ENCODE measurements at places on chromosomes 13 and 19.

GRCh38 chr13:50072676-50073075 lies 57.4 kb downstream of the KCNRG start:
- DNase-seq: no peak

DNA sequence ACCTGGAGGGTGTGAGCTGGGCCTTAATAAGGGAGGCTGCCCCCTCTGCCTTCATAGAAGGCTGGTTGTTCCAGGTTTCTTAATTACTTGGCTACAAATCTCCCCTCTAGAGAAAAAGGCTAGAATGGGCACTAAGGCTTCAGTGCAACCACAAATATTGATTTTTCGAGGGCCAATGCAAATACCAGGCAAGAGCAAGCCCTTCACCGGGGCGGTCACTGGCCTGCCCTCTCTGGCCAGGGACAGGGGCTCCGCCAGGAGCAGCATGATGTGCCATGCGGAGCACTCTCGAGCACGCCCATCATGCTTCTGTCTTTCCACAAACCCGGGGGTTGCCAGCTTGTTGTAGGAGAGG lies 127.8 kb upstream of the SPACA7 start:
- no peak for DNase-seq

DNA sequence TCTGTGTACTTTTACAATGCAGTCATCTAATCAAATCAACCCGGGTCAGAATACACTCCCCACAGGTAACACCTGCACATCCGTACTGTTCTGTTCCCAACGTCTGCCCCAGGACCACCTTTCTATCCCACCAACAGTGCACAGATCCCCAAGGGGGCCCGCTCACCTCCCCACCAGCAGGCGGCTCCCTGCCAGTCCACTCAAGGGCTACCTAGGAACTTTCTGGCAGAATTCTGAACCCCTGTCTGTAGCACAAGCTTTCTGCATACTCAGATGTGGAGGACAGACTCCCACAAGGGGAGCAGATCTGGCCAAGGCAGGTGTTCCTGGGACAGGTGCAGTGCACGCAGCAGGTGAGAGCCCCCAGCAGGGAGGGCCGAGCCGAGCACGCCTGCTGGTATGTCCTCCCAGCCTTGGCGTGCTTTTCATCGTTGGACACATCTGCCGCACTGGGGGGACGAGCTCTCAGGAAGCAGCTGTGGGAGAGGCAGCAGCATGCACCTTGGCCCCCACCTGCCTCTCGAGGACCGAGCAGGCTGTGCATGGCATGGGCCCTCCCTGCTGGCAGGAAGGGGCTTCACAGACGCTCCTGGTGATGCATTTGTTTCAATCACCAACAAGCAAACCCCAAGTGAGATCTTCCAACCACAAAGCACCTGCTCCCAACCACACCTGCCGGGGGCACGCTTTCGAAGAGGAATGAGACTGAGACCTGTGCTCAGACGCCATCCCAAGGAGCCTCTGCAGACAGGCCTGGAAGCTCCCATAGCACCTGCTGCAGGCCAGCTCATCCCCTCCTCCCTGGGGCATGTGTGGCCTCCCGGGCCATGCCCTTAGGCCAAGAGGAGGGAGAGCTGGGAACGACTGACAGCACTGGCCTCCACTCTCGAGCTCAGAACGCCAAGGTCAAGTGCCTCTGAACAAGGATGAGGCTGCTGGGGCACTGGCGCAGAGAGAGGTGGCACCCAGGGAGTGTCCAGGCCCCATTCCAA lies 35.9 kb downstream of the RAB20 start:
- no peak for DNase-seq

GRCh38 chr13:114010401-114011101 lies 36.7 kb upstream of the C13orf46 start:
- no peak for DNase-seq

DNA sequence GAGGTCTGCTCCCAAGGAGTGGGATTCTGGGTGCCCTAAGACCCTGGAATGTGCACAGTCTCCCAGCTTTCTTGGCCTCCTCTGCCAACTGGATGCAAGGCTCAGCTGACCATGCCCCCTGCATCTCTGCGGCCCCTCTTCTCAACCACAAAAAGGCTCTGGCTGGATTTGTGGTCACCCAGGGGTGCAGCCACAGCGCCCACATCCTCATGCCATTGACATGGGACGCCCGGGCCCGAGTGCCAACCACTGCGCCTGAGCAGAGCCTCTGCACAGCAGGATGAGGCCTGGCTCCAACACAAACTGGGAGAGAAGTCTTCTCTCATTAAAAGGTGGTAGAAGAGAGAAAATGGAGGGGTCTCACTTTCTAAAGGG lies 103.5 kb downstream of the FOXO1 start:
- no peak for DNase-seq

All from cortex of kidney (tissue), 1 donor.